ENCODE measurements at places on chromosomes 6 and 20.
A peak's percentile ranks its signal among the peaks of the same experiment; 100 is the strongest.

- no peak for DNase-seq
Measured at GRCh38 chr6:15974817-15975216, 154.1 kb upstream of the MYLIP start.

GRCh38 chr6:153595903-153596302 is 443.1 kb upstream of the OPRM1 start:
- DNase-seq, result no peak

DNA sequence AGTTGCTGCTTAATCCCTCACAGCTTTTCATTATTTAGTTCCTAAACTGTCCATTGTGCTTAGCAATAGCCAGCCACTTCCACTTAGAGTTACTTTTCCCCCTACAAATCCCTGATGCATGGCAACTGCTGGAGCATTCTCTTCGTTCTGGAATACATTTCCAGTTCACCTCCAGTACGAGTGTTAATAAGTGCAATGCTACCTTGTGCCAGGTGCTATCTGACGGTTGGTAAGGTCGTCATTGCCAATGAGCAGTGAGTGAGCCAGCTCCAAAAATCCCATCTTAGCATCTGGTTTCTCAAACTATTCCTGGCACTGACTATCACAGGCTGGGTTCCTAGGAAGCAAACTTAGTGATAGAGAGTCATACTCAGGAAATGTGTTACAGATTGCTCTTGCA is 114.1 kb upstream of the ADGRF1 start:
- no peak for DNase-seq

DNA sequence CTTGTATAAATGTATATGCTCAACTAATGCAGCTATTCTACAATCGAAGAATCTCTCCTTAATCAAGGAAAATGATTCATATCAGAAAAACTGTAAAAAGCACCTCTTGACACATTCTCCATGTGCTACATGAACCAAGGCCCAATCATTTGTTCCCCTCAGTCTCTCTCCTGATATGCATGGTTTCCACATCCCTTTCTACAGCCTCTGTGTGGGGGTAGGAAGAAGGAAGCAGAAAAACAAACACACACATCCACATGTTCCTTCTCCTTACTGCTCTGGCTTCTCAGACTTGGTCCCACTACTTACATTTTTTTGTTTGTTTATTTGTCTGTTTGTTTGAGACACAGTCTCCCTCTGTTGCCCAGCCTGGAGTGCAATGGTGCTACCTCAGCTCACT is 510.5 kb downstream of the PRKN start:
- DNase-seq, result no peak

- DNase-seq, result no peak
Measured at GRCh38 chr6:154359161-154359574, 2.6 kb upstream of the IPCEF1 start.

DNA sequence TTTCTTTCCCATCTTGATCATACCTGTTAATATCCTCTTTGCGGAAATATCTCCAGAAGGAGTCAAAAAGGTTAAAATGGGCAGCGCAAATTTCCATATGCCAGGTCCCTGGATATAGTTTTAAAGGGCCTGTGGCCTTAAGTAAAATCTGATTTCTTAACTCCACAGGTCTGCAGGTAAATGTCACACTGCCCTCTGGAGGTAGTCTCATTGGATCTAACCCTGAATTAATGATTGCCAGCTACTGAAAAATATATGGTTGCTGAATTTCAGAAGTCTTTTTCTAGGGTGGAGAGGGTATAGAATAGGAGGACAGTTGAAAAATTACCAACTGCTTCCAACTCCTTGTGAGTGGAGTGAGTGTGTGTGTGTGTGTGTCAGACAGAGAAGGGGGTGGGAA is 8.5 kb downstream of the MOXD1 start:
- DNase-seq, result no peak

GRCh38 chr20:57580478-57581201 is 19.7 kb downstream of the PCK1 start:
- DNase-seq, result no peak

DNA sequence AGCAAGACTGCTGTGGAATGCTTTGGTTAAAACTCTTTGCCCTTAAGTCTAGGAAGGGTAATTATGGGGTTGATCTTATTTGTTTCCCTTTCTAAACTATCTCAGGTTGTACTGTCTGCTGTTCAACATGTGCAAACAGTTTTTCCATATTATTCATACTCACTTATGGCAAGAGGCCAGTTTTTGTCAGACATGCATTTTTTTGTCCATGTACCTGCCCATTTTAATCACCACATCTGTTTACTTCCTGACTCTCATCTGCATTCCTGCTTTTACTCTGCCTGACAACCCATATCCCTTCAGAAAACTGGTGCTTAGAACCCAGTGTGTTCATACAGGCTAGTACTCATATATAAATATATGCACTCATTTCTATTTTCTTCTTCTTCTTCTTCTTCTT is 80.3 kb downstream of the LPA start:
- DNase-seq, result no peak

- no peak for DNase-seq
Measured at GRCh38 chr20:45507011-45507820, 8.2 kb downstream of the SPINT3 start.

- no peak for DNase-seq
Measured at GRCh38 chr20:17658648-17658993, 23.4 kb downstream of the RRBP1 start.

DNA sequence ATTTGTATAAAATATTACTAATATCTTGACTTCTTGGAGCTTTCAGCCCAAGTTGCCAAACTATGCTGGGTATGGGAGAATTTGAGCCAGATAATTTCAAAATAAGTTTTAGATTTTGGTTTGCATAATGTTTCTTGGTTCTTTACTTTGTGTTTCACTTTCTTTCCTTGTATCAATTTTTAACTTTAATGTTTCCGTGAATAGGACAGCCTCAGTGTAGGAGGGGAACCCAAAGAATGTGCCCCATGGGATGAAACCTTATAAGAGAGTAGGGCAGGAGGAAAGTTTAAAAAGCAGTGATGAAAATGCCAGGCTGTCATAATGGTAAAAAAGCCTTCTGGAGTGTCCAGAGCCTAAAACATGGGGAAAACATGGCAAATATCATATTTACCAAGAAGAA is 252.4 kb upstream of the IRAK1BP1 start:
- DNase-seq, result no peak

GRCh38 chr6:28281288-28282064 is at the start of gene PGBD1:
TSS of gene PGBD1 (plus strand) at chr6:28281572. CDS start at chr6:28283814, 2,242 bp downstream.
- DNase-seq, result peak; percentile 58

GRCh38 chr6:1739680-1740079 is 130.0 kb downstream of the FOXC1 start:
- DNase-seq, result no peak

GRCh38 chr6:34425498-34426410 is at the start of gene RPS10:
TSS of gene RPS10 (minus strand) at chr6:34426069. CDS start at chr6:34425221, 848 bp downstream.
- DNase-seq, result peak; percentile 94

GRCh38 chr6:27065183-27065582 is 182.3 kb upstream of the PRSS16 start:
- no peak for DNase-seq

- DNase-seq, result no peak
Measured at GRCh38 chr20:46011631-46012482, 3.1 kb downstream of the MMP9 start.

DNA sequence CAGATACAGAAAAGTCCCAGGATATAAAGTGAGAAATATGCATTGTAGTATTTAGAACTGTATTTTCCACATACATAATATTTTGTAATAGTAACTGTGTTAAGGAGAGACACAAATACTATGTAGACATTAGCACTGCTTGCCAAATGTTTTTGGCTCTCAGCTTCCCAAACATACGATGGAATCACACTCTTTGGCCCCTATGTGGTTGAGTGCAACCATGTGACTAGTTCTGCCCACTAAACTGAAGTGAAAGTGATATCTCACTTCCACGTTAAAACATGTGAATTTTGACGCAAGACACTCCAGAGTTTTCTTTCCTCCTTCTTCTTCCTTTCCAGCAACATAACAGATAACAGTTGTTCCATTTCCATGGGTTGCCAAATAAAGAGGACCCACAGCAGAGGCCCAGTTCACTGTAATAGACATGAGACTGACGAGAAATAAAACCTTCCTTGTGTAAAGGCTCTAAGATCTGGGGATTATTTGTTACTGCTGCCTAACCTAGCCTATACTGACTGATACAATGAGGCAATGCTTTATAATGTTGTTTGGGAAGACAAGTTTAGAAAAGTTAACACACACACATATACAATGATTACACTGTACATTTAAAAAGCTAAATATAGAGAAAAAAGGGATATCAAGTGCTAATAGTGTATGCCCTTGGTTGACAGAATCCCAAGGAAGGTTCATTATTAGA is 97.2 kb downstream of the PTPRT start:
- DNase-seq, result no peak

- DNase-seq, result no peak
Measured at GRCh38 chr6:43810965-43811732, 41.1 kb downstream of the VEGFA start.

GRCh38 chr6:170450916-170451761 is 102.0 kb downstream of the PSMB1 start:
- no peak for DNase-seq

DNA sequence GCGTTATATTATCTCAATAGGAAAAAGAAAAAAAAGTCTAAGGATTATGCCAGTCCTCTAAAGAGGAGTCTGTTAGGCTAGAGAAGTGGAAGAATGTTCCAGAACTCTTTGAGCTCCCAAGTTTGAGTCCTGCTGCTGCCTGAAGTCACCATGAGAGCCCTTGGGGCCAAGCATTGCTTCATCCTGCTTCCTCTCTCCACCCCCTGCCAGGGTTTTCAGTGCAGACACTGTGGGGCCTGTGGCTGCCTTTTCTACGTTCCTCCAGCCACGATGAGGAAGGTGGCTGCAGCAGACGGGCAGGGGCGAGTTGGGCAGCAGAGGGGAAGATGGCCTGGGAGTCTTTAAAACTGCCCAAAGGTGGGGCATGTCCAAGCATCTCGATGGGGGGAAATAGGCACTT is 214.4 kb upstream of the KCNG1 start:
- no peak for DNase-seq

DNA sequence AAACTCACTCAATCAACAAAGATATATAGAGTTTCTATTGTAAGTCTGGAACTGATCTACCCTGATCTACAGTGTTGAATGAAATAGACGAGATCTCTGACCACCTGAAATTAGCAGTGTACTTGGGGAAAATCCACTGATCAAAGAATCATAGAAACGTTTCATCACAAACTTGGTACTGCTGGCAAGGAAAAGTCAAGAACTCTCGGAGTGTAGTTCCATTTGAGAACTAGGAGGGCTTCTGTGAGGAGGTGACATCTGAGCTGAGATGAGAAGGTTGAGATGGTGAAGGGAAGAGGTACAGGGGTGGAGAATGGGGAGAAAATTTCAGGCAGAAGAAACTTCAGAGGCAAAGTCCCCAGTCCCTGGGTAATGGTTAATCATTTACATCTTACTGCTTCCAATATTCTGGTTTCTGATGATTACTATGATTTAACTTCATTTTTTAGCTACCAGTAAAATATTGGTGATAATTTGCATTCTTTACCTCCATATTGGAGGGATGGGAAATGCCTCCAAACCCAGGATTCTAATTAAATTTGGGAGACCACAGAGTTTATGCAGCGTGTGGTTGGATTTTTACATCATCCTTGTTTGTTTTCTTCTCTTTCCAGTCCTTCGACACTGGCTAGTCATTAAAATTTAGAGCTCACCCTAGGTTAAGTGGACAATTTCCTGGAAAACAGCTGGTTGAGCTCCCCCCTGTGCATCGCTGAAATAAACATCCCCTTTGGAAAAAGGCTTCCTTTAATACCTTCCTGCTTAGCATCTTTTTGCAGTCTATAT is 191.9 kb downstream of the BCAS1 start:
- no peak for DNase-seq

DNA sequence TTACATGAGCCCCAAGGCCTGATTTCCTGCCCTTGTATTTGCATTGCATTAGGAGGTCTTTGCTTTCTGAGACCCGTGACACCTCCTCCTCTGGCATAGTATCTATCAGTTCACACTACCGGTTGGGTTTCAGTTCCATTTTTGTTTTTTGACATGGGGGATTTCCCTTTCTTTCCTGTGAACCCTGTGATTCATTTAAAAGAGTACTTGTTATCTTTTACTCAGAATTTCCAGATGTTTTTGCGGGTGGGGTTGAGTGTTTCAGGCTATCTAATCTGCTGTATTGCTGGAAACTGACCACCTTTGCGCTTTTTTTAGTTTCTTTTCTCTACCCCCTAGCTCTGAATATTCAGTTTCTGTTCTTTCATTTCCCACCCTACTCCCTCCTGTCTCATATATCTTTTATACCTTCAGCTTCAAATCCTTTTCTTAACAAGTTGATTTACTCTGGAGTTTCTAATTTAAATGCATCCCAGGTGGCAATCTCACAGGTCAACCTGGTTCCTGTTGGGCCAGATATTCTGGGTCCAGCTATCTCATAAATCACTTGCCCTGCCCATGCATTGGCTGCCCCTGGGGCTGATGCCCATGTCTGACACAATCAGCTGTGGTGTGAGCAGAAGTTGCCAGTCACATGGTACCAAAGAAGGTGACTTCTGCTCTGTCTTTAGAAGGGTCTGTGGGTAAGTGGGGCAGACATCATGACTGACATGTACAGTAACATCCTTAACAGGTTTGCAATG is 14.3 kb upstream of the NCOA3 start:
- no peak for DNase-seq

DNA sequence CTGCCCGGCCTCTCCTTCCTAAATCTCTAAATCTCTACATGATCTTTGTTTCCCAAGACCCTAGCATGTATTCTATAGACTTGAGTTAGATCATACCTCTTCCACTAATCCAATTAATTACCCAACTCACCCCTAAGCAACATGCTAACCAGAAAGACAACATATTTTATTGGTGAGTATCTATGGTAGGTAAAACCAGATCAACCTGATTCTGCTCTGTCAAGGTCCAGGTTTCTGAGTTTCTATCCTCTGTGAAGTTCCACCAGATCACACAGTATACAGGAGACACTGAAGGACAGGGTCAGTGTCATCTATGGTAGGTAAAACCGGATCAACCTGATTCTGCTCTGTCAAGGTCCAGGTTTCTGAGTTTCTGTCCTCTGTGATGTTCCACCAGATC is 363.2 kb upstream of the MARCKS start:
- DNase-seq, result no peak

- DNase-seq, result no peak
Measured at GRCh38 chr6:6518631-6519427, 69.7 kb upstream of the LY86 start.

GRCh38 chr20:41140226-41141133 is 3.1 kb downstream of the PLCG1 start:
- no peak for DNase-seq

- no peak for DNase-seq
Measured at GRCh38 chr6:163547287-163547686, 132.8 kb downstream of the QKI start.

GRCh38 chr6:132995432-132995831 is 181.1 kb downstream of the RPS12 start:
- no peak for DNase-seq

DNA sequence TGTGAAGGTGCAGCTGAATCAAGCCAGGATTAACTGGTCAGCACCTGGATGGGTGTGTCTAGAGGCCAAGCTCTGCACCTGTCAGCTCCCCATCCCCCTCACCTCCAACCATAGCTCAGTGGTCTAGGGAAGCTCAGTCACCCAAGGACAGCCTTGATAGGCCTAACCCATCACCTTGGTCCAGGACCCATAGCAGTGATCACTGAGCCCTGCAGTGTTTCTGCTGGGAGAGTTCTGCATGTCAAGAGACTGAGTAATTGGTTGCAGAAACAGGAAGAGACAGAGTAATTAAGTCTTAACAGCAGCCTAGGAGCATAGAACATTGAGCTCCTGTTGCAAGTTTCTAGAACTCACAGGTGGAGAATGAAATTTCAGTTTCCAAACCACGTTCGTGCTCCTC is 18.7 kb upstream of the RALGAPB start:
- no peak for DNase-seq

- DNase-seq, result no peak
Measured at GRCh38 chr20:57667388-57667787, 42.4 kb downstream of the PMEPA1 start.

- DNase-seq, result no peak
Measured at GRCh38 chr20:56925082-56925830, 296.1 kb downstream of the TFAP2C start.

Measured in NCI-H1092 treated with DMSO at 0.1 percent for 48 hours (cell line).